Activated CD4-positive, alpha-beta T cell treated with anti-CD3 and anti-CD28 coated beads for 48 hours (primary cell): ENCODE measurements at places on chromosomes 11 and 22.

- peak; percentile 97 for DNase-seq
Observed at GRCh38 chr22:37608477-37609239, at the start of gene GGA1. Gene GGA1, plus strand, starts transcription at chr22:37608834. Its CDS starts 27 bp downstream, at chr22:37608861.

DNA sequence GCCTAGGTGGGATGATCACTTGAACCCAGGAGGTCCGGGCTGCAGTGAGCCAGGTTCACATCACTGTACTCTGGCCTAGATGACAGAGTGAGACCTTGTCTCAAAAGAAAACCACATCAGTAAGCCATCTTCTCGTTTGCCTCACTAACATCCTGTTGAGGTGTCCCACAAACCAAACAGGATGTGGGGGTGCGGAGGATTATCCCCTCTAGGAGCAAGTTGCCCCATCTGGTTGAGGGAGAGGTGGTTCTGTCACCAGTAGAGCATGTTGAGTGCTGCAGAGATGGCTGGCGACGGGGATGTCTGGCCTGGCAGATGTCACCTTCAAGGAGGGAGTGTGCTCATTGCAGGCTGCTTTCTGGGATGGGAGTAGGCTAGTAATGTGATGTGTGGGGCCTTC, 72.4 kb downstream of the ZNRF3 start:
- peak; percentile 87 for DNase-seq

DNA sequence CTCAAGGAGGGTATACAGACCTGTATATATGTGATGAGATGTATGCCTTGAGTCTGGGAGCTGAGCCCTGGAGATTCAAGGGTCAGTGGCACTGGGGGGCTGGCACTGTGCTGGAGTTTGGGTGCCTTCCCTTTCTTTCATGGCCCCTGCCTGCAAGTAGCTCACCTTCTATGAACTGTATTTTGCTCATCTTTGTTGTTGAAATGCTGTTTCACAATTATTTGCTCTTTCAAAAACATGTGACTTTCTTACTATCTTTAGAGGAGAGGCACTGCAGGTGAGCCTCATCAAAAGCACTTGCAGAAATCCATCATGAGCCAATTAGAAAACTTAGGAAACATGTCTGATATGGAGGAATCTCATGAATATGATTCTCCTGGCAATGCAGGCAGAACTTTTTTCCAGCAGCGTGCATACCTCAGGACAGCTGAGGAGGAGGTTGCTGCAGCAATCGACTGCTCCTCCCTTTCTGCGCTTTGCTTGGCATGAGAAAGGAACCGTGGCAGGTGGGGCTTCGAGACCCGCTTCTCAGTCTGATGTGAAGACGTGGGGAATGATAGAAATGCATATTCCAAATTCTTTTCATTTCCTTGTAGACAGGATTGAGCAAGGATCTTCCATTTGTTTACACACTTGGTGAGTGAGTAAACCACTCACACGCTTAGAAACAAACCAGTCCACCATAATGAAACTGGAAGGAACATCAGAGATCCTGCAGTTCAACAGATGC, 178.4 kb upstream of the E2F8 start:
- no peak for DNase-seq

GRCh38 chr11:67356864-67357561, 3.7 kb upstream of the POLD4 start:
- DNase-seq: peak; percentile 75

- no peak for DNase-seq
Observed at GRCh38 chr11:72236083-72236697, 7.8 kb downstream of the PHOX2A start.

GRCh38 chr11:34866375-34866774, 49.8 kb downstream of the APIP start:
- DNase-seq: no peak

GRCh38 chr11:32893343-32894148, 935 bp downstream of the QSER1 start:
- DNase-seq: peak; percentile 66

DNA sequence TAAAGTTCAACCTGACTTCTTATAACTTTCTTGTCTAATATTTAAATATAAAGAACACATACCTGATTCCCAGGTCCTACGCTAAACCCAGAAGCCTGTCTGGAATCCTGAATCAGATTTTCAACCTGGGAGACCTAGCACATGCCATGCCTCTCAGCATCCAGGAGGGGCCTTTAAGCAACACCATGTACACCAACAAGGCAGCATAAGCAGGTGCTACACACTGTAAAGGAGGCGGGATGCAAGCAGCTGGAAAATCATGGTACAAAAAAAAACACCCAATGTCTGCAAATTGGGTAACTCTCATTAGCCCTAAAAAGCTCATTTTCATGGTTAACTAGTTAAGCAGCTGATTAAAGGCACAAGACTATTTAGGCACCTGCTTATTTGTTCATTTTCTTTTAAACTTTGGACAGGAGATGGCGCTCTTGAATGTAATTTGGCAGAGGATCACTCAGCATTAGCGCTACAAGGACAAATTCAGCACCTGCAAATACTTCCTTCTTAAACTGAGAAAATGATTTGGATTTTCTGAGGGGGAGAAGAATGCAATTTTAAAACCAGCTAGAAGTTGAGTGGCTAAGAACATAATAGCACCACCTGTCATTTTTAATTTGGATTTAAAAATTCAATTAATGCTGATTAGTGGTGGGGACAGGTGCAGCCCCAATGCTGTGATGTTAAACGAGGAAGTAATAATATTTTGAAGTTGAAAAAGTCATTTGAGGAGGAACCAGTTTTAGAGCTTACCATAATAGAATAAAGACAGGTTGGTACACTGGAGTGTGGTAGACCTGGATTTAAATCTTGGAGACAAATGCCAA, 104.0 kb downstream of the FAR1 start:
- no peak for DNase-seq

DNA sequence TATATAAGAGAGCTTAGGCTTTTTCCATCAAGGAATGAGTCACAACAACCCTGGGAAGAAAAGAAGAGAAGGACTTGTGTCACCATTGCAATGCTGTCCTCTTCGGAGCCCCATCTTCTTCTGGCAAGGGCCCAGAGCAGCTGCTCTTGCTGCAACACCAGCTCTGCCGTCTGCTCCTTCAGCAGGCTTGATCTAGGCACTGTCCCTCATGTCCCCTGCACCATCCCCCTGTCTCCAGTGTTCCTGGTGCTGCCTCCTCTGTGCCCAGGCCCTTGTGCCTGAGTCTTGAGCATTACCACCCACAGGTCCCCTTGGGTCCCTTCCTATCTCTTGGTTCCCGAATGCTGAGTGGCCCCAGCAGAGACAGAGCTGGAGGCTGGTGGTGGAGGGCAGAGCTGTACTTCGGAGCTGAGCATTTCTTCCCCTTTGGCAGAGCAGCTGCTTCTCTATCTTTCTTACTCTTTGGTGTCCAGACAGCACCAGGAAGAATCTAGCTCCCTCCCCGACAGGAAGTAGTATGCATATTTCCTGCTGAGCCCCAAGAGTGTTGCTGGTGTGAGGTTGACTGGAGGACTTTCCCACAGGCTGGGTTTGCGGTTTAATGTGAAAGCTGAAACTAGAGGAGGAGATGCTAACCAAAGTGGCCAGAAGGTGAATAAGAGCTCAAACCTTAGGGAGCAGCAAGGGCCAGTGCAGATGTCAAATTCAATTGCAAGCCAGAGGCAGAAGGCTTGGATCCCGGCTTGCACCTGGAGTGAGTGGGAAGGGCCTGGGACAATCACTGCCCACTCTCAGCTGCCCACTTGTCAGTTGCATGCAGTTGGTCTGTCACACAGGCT, 27.8 kb downstream of the WEE1 start:
- peak; percentile 79 for DNase-seq

- DNase-seq: no peak
Observed at GRCh38 chr11:17389957-17390649, 1.6 kb upstream of the KCNJ11 start.

DNA sequence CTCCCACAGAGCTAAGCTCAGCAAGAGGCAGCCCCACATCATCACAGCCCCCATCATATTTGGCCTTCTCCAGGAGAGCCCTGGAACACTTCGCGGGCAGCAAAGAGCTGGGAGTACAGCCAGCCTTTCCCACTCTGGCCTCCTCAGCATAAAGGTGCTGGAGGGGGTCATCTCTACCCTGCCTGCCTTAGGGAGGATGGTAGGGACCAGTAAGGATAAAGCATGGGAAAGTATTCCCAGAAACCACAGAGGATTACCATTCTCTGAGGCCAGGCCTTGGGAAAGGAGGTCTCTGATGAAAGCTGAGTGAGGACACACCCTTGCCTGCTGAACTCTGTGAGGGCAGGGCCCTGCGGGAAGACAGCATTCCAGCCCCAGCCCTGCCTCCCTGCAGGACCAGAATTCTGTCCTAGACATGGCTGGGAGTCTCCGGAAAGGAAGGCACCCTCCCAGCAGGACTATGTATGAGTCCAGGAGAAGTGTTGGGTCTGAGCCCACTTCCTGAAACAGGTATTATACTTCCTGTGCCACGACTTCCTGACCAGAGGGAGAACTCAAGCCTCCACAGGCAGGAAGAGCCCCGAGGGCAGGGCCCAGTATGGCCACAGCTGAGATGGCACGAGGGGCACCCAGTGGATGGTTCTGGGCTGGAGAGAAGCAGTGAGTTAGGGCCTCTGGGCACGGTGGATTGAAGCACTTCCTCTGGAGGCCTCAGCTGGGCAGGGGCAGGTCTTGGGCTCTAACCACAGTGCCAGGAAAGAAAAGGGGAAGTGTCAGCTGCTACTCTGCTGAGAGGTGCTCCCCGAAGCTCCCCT, 12.9 kb upstream of the CASTOR1 start:
- DNase-seq: no peak

DNA sequence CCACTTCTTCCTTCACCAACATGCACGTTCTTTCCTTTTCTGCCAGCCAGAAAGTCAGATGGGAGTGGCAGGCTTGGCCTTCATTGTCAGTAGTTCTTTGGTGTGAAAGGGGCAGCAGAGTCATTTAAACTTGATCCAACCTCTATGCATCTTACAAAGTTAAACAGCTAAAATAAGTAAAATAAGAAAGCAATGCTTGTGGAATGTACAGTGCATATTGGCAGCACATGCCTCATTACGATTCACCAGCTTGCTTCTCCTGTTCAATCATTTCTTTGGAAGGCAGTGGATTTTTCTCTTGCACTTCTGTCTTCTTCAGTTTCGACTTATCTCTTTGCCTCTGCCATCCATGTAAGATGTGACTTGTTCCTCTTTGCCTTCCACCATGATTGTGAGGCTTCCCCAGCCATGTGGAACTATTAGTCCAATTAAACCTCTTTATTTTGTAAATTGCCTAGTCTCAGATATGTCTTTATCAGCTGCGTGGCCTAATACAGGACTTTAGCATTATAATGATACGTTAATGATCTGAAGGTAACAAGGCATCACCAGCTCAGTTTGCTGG, 14.8 kb downstream of the LGALS12 start:
- no peak for DNase-seq

- no peak for DNase-seq
Observed at GRCh38 chr11:32792111-32792947, 2.1 kb downstream of the CCDC73 start.

- no peak for DNase-seq
Observed at GRCh38 chr22:18069041-18069440, 8.7 kb upstream of the PEX26 start.

GRCh38 chr11:57566905-57567514, 462 bp downstream of the UBE2L6 start:
- DNase-seq: peak; percentile 39
